ENCODE measurements at places on chromosomes 4 and X.

GRCh38 chrX:14673236-14673635 lies 143.9 kb downstream of the GLRA2 start:
- DNase-seq, result no peak

- DNase-seq, result no peak
These were observed 387.9 kb downstream of the BCOR start for GRCh38 chrX:39709812-39710211.

DNA sequence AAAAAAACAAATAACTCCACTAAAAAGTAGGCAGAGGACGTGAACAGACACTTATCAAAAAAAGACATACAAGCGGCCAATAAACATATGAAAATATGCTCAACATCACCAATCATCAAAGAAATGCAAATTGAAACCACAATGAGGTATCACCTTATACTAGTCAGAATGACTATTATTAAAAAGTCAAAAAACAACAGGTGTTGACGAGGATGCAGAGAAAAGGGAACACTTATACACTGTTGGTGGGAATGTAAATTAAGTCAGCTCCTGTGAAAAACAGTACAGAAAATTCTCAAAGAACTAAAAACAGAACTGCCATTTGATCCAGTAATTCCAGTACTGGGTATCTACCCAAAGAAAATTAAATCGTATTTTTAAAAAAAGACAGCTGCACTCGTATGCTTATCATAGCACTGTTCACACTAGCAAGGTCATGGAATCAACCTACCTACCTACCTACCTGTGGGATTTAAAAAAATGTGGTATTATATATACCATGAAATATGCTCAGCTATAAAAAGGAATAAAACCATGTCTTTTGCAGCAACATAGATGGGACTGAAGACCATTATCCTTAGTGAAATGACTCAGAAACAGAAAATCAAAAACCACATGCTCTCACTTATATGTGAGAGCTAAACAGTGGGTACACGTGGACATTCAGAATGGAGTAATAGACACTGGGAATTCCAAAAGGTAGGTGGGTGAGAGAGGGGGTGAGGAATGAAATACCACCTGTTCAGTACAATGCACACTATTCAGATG lies 24.8 kb upstream of the PTPN13 start:
- no peak for DNase-seq

DNA sequence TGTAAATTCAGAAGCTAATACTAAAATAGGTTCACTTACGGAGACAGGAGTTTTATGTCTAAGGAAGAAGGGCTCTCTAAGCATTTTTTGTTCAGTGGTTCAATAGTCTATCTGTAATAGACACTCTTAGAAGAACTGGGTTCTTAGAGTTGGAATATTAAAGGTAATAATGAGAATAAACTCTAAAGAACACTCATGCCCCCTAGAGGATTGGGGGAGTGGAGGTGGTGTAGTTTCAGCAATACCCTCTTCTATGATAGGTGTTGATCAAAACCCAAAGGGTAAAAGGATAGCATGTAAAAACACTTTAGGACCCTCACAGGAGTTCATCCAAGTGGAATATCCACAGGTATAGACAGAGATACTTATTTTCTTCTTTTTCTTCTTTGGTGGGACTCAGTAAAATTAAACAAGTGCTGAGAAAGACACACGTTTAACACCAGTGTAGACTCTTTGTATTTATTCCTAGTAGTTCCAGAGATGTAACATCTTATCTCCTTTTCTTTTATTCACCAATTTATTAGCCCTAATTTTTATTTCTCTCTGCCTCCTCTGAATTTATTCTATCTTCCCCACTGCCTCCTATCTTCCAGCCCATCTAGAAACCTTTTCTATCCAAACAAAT lies 25.7 kb upstream of the MND1 start:
- peak; percentile 39 for DNase-seq

GRCh38 chrX:126836186-126836585 lies 16.7 kb downstream of the PRR32 start:
- no peak for DNase-seq

DNA sequence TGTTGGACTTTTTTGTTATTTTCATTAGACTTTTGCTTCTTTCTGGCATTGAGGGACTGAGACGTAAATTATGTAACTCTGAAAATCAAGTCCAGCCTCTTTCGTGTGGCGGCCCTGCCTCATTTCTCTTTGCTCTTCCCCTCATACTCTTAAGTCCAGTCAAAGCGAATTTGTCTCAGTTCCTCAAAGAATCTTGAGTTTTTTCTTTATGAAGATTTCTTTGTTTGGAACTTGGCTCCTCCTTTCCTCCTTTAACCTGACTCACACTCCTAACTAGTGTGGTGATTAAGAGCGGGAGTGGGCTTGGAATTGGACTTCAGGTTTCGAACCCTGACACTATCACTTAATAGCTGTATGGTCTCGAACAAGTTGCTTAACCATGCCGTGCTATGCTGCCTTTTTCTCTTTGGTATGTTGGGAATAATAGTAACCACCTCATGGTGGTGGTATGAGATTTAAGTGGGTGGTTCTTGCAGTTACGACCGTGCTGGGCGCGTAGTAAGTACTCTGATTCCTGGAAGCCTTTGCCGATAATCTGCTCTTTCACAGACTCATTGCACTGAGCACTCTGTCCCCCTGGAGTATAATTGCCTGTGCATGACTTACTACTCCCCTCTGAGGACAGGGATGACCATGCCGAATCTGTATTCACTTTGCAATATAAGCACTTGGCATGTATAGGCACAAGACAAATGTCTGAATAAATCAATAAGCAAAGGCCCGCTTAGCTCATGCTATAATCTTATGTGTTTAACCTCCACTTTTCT lies 19.1 kb downstream of the FNIP2 start:
- DNase-seq, result no peak

- no peak for DNase-seq
These were observed 245.2 kb downstream of the THOC2 start for GRCh38 chrX:123487669-123488068.

Data from NCI-H1092 treated with DMSO at 0.1 percent for 48 hours (cell line).